Stimulated activated CD8-positive, alpha-beta memory T cell treated with anti-CD3 and anti-CD28 coated beads, Interleukin-15, amount 100 ng/mL, for 24 hours (primary cell): ENCODE measurements at places on chromosomes 13 and 19.

GRCh38 chr13:23848019-23848418, 41.2 kb downstream of the MIPEP start:
- DNase-seq, result no peak

- DNase-seq, result no peak
Measured at GRCh38 chr19:42149447-42150202, 17.4 kb upstream of the POU2F2 start.

- no peak for DNase-seq
Measured at GRCh38 chr19:31903979-31904378, 441.4 kb upstream of the ZNF507 start.

- no peak for DNase-seq
Measured at GRCh38 chr13:28320884-28321574, 173.9 kb downstream of the FLT1 start.

- DNase-seq, result no peak
Measured at GRCh38 chr13:106533101-106533942, 2.1 kb downstream of the EFNB2 start.

GRCh38 chr19:29724102-29724641, 9.1 kb upstream of the C19orf12 start:
- DNase-seq, result no peak

GRCh38 chr13:109383683-109384082, 402.7 kb downstream of the IRS2 start:
- DNase-seq, result no peak

DNA sequence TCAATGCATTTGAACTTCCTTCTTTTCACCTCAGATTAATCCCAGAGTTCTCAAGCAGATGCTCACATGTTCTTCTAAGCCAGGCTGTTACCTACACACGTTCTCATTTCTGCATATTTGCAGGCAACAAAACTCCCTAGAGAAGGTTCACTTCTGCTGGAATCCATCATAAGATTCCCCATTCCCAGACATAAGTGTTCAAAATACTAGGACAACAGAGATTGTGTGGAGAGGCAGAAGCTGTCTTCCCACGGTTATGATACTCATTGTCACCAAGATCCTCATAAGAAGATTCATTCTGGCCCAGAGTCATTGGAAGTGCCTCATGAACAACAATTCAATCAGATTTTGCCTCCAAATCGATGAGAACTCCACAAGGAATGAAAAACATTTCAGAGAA, 931.6 kb upstream of the MIR17HG start:
- no peak for DNase-seq
